Osteocyte (in vitro differentiated cells): ENCODE measurements at places on chromosomes 3 and 15.

DNA sequence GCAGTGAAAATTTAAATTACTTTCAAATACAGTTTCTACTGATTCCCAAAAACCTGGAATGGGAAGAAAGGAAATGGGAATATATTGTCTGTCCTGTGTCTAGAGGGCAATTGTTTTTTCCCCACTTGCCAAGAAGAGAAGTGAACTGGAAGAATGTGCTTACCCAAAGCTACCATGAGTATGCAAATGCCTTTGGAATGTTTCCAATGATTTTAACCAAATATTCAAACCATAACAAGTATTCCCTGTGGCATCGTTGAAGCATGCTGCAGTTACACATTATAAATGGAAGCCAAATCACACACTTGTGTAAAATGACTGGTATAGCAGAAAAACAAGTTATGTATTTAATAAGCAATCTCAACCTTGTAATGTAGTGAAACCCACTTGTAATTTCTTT lies 368.2 kb downstream of the GBE1 start:
- DNase-seq: no peak

DNA sequence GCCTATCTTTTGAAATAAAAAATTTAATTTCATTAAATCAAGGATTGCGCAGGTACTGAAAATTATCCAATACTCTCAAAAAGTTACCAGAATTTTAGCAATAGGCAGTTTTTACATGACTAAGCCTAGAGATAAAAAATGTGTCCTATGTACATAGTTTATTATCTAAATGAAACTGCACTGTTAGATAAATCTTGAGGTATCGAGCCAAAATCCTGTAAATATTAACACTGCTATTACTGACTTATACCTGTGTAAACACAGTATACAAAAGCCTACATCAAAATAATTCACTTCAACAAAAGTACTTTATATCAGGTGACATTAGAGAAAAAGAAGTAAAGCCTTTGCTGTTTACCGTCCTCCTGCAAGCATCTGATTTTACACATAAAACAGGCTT lies 60.7 kb downstream of the TASOR start:
- DNase-seq: no peak

DNA sequence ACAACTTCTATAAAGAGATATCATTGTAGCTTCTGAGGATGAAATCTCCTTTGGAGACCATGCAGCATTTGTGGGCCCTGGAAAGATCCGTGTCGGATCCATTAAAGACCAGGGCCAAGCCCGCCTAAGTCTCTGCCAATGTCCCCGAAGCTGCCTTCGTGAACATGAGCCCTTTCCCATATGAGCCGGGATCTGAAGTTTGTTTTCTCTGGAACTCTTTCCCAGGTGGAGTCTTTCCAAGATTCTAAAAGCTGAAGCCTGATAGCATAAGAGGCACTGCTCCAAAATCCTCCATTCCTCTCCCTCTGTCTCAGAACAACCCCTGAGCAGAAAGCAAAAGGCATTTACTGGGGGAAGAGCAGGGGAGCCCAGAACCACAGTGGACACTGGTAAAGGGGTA lies 274.6 kb downstream of the NTRK3 start:
- no peak for DNase-seq

DNA sequence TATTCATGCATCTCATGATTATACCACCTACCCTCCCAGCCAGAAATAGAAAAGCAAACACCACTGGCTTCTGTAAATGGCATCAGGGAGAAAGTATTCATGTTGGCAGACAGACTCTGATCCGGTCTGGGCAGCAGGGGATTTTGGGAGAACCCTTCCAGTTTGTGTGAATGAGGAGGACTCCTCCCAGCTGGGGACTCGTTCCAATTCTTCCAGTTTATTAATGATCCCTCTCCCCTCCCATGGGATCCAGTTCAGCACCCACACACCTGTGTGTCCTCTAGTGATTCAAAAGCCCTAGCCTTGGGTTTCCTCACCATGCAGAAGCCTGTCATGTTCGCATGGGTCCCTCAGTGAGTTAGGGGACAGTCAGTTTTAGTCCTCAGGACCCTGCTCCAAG lies 110.9 kb downstream of the IQSEC1 start:
- DNase-seq: no peak

GRCh38 chr3:147836330-147836729 lies 427.2 kb downstream of the ZIC1 start:
- DNase-seq: no peak

- no peak for DNase-seq
Observed at GRCh38 chr3:130429713-130430023, 84.2 kb downstream of the COL6A5 start.

- no peak for DNase-seq
Observed at GRCh38 chr15:76996526-76997401, 1.8 kb downstream of the PSTPIP1 start.
